ENCODE measurements at places on chromosomes 16 and 17. TPM values are rescaled to one million over a fixed set of nuclear protein-coding genes. Genes with fewer than 3 reads are reported as not detected.
A peak's percentile ranks its signal among the peaks of the same experiment; 100 is the strongest.

- DNase-seq, result peak; percentile 35
Observed at GRCh38 chr16:4846503-4846900, 586 bp downstream of the GLYR1 start.

- DNase-seq, result no peak
Observed at GRCh38 chr17:73924909-73925186, 278.6 kb upstream of the RPL38 start.

DNA sequence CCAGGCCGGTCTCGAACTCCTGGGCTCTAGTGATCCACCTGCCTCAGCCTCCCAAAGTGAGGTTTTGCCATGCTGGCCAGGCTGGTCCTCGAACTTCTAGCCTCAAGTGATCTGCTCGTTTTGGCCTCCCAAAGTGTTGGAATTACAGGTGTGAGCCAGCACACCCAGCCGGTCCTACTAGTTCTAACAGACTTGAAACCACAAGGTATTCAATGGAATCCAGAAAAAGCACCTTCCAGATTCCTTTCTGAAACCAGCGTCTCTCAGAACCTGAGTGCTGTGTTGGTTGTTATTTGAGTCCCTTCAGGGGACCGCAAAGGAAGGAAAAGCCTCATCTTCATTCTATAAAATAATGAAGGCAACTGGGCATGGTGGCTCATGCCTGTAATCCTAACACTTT lies 4.1 kb downstream of the KRABD2 start:
- no peak for DNase-seq

GRCh38 chr17:70139449-70139993 lies 29.8 kb upstream of the KCNJ2 start:
- DNase-seq, result no peak

- DNase-seq, result no peak
Observed at GRCh38 chr17:29483503-29483902, 83.3 kb downstream of the ABHD15 start.

DNA sequence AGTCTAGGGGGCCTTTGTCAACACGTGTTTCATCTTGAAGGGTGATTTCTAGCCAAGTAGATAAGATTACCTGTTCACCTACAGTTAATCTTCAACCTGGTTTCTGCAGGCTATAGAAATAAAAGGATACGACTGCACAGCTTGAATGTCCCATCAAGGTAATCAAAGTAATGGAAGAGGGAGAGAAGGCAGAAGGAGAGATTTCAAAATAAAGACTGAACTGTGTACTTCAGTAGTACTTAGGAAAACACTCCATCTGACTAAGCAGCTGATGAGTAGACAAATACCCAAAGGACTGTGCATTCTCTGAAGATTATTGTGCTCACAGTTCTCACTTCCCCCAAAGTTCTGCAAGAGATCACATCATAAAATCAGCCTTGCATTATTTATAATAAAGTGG lies 5.8 kb upstream of the RFFL start:
- no peak for DNase-seq

DNA sequence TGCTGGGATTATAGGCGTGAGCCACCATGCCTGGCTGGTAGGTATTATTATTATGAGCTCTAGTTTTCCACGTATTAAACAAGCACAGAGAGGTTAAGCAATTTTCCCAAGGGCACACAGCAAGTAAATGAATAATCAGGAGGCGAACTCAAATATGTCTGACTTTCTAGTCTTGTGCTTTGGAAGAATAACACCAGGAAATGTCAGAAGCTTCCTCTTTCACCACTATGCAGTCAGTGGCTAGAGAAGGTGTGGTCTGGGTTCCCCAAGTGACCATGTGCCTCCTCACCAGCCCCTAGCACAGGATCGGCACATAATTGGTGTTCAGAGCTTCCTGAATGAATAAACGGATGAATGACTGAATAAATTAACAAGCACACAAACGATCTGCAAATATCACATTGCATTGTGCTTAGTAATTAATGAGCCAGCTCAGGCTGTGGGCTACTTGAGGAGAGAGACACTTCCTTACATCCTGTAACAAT lies 21.6 kb upstream of the SCNN1B start:
- peak; percentile 32 for DNase-seq

Gene ZDHHC1
- 3.0 TPM for total RNA-seq

DNA sequence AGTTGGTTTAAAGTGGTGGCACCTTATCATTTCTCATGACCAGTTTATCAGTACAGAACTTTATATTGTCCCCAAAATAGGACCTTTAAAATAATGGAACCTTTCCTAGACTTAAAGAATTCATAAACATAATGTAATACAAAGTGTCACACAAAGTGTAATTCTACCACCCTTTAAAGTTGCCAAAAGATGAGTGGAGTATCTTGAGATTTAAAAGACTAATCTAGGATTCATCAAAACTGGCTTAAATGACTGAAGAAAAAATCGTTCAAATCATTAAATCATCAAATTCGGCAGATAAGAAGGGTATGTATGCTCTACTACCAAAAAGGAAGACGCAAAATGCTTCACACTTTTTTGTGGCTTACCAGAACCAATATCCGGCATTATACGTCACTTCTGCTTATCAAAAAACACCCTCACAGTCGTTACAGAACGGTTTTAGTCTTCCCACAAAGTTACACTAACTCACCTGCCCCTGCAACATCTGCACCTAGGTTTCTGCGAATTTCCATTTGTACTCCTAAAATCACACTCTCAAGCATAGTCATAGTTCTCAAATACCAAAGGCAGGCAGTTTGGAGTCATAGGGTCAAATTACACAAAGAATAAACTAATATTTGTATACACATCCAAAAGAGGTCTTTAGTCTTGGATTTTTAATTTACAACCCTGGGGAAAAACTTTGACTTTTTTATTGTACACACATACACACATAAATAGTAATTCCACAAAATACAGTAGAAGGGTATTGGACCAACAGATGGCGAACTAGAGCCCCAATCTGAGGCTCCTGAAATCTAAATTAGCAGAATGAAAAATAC lies 1.4 kb upstream of the KANSL1 start:
- DNase-seq, result peak; percentile 19

- DNase-seq, result peak; percentile 14
Observed at GRCh38 chr17:34305606-34306005, 13.6 kb upstream of the CCL8 start.

GRCh38 chr17:66834919-66835454 lies at the start of gene CACNG5:
Gene CACNG5, plus strand, starts transcription at chr17:66835117. Its CDS starts 42,216 bp downstream, at chr17:66877333.
- DNase-seq, result peak; percentile 45

- no peak for DNase-seq
Observed at GRCh38 chr16:67445441-67445912, 14.6 kb downstream of the HSD11B2 start.

Gene CCT6B
- 2.1 TPM for total RNA-seq

DNA sequence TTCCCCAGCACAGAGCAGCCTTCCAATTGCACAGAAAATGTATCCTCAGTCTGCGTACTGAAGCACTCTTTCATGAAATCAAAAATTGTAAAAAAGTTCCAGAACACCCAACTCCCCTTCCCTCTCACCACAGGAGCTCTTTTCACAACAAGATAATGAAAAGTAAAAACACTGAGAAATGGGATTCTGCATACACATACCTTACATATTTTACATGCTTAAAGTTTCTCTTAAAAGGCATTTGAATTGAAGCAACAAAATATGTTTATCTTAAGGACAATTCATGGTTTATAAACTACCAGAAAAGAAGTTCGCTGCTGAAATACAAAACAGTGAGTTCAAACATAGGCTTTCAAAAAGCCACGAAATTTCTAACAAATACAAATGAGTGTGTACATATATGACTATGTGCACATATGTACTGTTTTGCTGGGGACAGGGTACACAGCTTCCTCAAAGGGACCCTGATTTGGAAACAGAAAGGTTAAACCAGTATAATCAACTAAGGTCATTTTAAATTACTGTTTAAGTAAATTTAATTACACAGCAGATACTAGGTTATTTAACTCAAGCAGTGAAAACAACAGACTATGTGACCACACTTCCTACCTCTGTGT lies 33.8 kb downstream of the COG1 start:
- no peak for DNase-seq

Gene NPIPB13
- total RNA-seq, result 1.1 TPM

DNA sequence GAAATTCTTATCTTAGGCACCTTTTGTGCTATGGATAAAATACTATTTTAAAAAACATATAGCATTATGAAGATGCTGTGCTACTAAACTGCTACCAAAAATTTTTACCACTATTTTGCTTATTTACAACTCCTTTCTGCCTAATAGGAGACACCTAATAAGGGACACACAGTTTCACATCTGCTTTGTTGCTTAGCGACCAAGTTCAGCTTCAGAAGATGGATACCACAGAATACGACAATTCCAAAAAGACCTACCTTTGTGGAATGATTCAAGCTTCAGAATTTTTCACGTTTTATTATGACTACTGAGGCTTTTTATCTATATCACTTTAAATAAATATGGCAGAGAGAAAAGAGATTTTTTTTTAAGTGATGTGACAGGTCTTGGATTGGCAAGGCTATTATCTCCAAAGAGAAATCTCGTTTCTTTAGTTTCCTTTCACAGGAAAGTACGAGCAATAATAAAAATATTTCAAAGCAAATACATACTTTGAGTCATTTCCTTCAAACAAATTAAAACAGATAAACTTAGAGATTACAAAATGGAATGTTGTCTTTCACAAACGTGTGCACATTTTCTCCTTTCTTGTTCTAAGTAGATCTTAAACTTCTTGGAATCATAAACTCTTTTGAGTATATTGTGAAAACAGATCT lies 35.4 kb downstream of the SPAG9 start:
- no peak for DNase-seq
